Aorta (tissue), 5 donors: ENCODE measurements at places on chromosomes 2 and 18. TPM values are rescaled to one million over a fixed set of nuclear protein-coding genes. Genes with fewer than 3 reads are reported as not detected.

The RTP5 gene
- not detected for total RNA-seq

The CDH7 gene
- total RNA-seq: 0.19 TPM

The UPP2 gene
- not detected for total RNA-seq

The SIX3 gene
- total RNA-seq: not detected

The RAPH1 gene
- total RNA-seq: 74.2 TPM

The SOX11 gene
- total RNA-seq: 0.03 TPM

The PAX8 gene
- total RNA-seq: 0.87 TPM

The NR4A2 gene
- total RNA-seq: 62.0 TPM

The IL36RN gene
- not detected for total RNA-seq

The SCN1A gene
- not detected for total RNA-seq

The GPR75 gene
- total RNA-seq: 4.3 TPM

The ADCYAP1 gene
- total RNA-seq: 6.5 TPM

The CNTNAP5 gene
- not detected for total RNA-seq

The SIGLEC15 gene
- 1.2 TPM for total RNA-seq

The RGPD4 gene
- 0.39 TPM for total RNA-seq

The SERPINB13 gene
- not detected for total RNA-seq

The G6PC2 gene
- not detected for total RNA-seq

The CYP27A1 gene
- 31.9 TPM for total RNA-seq

The ESPNL gene
- total RNA-seq: not detected

The OTOS gene
- not detected for total RNA-seq

The CRYGC gene
- not detected for total RNA-seq

The CIB4 gene
- total RNA-seq: not detected

The ALKAL2 gene
- total RNA-seq: 21.2 TPM

The HOXD11 gene
- 0.29 TPM for total RNA-seq

The REEP1 gene
- 36.3 TPM for total RNA-seq

The TSPYL6 gene
- not detected for total RNA-seq

The NLRC4 gene
- total RNA-seq: 4.2 TPM

The CPS1 gene
- 5.1 TPM for total RNA-seq

The KIAA2012 gene
- not detected for total RNA-seq

The CD8A gene
- total RNA-seq: 3.9 TPM

The SLC38A11 gene
- total RNA-seq: 1.4 TPM

The CYS1 gene
- total RNA-seq: 11.4 TPM

The VAMP5 gene
- total RNA-seq: 60.3 TPM

The PRKRA gene
- 69.9 TPM for total RNA-seq

The NYAP2 gene
- 2.0 TPM for total RNA-seq

The CXCR4 gene
- total RNA-seq: 23.7 TPM

The HOXD12 gene
- not detected for total RNA-seq

The TCF23 gene
- 0.39 TPM for total RNA-seq

The GPR39 gene
- 0.23 TPM for total RNA-seq

The HAUS1 gene
- total RNA-seq: 17.4 TPM

The RND3 gene
- total RNA-seq: 67.0 TPM

The MAP2 gene
- total RNA-seq: 59.7 TPM

The RPS27A gene
- total RNA-seq: 752 TPM

The EGR4 gene
- total RNA-seq: not detected

The ID2 gene
- 322 TPM for total RNA-seq

The TMEM198 gene
- total RNA-seq: 2.3 TPM

The CTDP1 gene
- 19.8 TPM for total RNA-seq

The ZNG1B gene
- 29.1 TPM for total RNA-seq

The ANKRD36 gene
- total RNA-seq: 62.6 TPM

The SMAD7 gene
- 55.4 TPM for total RNA-seq

The REG3A gene
- 8.3 TPM for total RNA-seq

The NOSTRIN gene
- 46.4 TPM for total RNA-seq

The ERBB4 gene
- 28.6 TPM for total RNA-seq

The RELCH gene
- 31.6 TPM for total RNA-seq

The HAAO gene
- total RNA-seq: 22.0 TPM

The HOXD4 gene
- total RNA-seq: 7.7 TPM

The SGPP2 gene
- not detected for total RNA-seq

The REG1B gene
- 3.8 TPM for total RNA-seq

The FAM110C gene
- total RNA-seq: 3.4 TPM
